ENCODE measurements at places on chromosomes 7 and 10.

DNA sequence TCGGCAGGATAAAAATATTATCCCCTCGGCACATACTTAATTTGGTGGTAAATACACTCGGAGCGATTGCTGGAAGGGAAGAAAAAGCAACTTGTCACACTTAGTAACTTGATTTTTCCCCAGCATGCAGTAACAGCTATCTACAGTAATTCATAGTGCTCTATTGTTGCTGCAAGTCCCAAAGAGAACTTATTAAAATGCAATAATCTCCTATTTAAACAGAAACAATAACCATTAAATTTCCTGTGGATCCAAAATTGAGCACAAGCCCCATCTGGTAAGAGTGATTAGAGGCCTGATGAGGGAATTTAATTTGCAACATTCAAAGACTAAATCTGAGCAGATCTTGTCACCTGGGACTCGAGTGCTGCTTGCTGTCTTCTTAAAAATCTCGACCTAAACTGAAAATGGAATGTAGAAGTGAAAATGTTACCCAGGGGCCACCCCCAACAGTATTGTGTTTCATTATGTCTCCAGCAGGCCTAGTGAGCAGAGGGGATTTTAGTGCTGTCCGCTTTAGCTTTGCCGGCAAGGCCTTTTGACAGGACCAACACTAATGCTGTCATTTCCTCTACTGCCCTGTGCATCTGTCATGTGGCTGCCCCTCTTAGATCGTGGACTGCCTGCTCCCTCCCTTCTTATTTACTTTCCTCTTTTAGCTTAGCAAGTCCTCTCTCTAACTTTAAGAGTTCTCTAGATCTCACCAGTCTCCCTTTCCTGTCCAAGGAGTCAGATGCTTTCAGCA is 639.7 kb downstream of the AUTS2 start:
- DNase-seq: no peak

GRCh38 chr10:59830601-59831259 is 75.6 kb downstream of the CCDC6 start:
- DNase-seq: no peak

DNA sequence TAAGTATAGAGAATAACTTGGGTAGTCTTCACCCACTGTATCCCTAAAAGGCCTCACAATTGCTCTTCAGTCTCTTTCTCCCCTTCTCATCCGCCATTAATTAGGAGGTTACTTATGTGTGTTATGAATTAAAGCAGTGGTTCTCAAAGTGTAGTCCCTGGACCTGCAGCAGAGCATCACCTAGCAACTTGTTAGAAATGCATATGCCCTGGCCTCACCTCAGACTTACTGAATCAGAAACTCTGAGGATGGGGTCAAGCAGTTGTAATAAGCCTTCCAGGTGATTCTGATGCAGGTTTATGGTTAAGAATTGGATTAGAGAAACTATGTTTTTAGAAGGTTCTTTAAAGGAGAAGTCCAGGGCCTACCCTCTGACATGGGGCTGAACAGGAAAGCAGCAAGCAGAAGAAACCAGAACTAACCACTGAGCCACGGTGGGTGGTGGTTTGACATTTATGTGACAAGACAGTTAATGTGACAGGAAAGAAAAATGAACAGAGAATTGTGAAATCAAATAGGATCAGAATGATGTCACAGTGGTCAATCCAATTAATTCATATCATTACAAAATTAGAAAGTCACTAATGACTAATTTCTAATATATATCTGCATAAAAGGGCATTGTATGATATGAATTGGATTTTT is 37.6 kb downstream of the ENTPD1 start:
- DNase-seq: no peak

DNA sequence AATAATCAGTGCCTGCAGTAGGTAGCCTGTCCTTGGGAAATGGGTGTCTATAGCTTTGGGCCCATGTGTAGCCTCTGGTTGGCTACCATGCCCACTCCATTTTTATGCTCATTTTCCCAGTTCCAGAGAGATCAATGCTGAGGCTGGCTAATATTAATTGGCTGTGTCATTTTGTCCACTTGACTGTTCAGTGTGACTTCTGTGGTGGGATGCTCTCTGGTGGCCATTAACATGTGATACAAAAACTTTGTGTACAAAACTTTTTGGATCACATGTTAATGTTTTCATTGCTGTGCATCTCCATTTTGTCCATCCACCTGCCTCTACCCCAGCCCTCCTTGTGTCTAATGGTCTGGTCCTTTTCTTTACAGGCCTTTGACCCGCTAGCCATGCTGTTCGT is 22.7 kb downstream of the VIM start:
- no peak for DNase-seq

DNA sequence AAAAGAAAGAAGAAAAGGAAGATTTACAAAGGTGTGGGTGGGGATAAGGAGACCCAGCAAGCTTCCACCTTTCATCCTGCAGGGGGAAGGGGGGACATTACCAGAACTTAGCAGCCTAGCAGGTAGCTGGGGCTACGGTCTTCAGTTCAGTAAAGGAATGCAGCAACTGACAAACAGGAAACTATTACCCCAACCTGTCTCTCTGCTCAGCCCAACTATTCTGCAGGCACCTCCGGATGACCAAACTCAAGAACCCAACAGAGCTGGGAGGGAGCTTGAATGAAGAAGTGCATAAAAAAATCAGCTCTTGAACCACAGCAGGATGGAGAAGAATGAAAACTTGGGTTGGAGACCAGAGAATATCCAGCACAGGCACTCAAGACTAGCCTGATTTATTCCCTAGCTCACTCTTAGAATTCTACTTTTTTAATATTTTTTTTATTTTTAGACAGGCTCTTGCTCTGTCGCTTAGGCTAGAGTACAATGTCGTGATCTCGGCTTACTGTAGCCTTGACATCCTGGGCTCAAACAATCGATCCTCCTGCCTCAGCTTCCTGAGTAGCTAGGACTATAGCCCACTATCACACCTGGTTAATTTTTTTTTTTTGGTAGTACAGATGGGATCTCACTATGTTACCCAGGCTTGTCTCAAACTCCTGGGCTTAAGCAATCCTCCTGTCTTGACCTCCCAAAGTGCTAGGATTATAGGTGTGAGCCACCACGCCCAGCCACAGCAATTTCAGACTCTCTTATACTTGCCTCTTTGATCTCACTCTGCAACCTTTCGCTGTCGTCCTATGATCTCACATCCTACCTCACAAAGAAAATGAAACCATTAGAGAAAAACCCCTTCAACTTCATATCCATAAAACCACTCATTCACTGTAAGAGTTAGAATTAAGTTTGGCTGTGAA is 18.5 kb upstream of the C10orf67 start:
- DNase-seq: no peak

DNA sequence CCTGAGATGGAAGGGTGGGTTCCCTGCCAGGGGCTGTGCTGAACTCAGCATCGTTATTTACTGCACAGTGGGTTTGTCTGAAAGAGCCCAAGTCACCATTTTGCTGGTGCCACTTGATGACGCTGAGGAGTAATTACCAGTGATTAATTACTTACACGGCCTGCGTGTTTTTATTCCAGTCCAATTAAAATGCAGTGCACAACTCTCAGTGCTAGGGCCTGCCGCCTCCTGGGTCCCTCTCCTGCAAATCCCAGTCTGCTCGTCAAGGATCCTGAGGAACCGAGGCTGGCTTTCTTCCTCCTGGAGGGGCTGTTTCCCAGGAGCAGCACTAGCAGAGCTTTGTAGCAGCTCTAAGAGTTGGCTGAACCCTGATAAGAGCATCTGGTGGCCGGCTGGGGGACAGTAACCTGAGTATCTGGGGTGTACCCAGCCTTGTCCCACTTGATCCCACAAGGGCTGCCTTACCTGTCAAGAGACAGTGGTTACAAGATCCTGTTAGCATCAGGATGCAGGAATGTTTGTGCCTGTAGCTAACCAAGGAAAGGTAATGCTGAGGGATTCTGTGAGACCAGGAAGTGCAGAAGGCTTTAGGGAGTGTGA is 45.1 kb upstream of the LRRC4 start:
- no peak for DNase-seq

DNA sequence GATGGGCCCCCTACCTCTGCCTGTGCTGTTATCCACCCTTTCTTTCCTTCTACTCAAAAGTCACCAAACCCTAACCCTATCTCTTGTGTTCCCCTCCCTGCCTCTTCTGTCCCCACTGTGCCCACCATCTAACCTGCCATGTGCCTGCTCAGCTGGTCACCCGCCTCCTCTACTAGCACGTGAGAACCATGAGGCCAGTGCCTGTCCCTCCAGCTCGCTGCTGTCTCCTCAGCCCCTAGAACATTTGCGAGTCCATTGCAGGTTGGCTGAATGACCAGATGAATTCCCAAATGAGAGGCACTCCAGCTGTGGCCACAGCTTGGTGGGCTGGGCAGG is 129.0 kb downstream of the ARHGAP22 start:
- no peak for DNase-seq

DNA sequence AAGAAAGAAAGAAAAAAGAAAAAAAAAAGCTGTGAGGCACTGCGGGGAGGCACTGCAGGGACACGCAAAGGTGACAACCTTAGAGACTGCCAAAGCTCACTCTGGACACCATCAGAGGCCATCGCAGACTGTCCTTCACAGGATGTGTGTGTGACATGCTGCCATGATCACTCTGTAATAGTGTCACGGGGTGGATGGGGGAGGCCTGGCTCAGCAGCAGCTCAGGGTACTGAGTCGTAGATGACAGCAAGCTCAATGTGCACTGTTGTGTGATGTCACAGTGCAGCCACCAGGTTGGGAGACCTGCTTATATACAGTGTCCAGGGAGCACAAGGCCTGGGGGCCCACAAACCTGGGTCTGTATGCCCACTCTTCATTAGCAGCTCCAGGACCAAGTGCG is 83.3 kb downstream of the SLIT1 start:
- DNase-seq: no peak

- no peak for DNase-seq
Observed at GRCh38 chr7:135827391-135827790, 78.8 kb upstream of the FAM180A start.

- no peak for DNase-seq
Observed at GRCh38 chr10:7082967-7083366, 327.9 kb downstream of the SFMBT2 start.

- DNase-seq: no peak
Observed at GRCh38 chr7:18315241-18315640, 180.3 kb upstream of the HDAC9 start.

- no peak for DNase-seq
Observed at GRCh38 chr7:11538751-11539299, 293.2 kb downstream of the THSD7A start.

DNA sequence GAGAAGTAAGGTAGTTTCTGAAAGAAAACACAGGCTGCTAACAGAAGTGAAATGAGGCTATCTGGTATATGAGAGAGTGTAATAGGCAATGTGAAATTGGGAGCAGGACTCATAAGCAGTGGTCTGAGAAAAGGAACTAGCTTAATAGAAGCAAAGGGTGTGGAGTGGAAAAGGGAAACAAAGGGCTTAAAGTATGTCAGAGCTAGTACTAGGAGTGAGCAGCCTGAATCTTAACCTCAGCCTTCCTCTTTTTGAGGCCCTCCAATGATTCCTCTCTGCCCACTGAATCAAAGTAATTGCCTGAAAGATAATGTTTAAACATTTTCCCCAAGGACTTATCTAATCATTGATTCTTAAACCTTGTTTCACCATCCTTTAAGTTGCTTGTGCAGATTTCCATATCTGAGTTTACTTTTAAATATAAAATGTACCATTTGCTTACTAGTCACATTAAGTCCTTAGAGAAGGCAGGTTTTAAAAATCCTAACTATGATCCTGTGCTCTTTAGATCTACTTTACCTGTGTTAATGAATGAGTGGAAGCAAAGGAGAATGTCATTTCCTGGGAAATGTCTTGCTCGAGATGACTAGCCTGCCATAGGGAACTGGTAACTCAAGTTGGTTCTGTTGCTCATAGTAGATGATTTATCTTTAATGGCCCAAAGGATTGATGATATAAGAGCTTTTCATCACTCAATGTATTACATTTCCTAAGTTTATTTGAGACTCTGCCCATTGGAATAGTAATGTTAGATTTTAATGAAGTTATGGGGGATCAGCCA is 155.0 kb downstream of the SKAP2 start:
- no peak for DNase-seq

DNA sequence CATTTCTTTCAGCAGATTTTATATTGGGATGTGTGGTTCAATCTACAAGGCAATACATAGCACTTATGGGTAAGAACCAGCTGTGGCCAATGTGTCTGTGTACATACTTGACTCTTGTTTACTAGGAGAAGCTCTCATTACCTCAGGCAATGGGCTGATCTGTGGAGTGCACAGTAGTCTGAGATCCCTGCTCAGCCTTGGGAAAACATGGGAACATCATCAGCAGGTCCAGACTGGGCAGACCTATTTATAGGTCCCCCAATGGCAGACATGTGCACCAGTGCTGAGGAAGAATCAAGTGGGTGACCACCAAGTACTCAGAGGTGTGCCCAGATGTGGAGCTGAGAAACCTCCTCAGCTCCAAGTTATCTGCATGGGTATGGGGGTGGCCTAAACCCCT is 349.7 kb downstream of the KIF20B start:
- no peak for DNase-seq

- DNase-seq: no peak
Observed at GRCh38 chr7:33043501-33044400, 18.8 kb downstream of the NT5C3A start.

DNA sequence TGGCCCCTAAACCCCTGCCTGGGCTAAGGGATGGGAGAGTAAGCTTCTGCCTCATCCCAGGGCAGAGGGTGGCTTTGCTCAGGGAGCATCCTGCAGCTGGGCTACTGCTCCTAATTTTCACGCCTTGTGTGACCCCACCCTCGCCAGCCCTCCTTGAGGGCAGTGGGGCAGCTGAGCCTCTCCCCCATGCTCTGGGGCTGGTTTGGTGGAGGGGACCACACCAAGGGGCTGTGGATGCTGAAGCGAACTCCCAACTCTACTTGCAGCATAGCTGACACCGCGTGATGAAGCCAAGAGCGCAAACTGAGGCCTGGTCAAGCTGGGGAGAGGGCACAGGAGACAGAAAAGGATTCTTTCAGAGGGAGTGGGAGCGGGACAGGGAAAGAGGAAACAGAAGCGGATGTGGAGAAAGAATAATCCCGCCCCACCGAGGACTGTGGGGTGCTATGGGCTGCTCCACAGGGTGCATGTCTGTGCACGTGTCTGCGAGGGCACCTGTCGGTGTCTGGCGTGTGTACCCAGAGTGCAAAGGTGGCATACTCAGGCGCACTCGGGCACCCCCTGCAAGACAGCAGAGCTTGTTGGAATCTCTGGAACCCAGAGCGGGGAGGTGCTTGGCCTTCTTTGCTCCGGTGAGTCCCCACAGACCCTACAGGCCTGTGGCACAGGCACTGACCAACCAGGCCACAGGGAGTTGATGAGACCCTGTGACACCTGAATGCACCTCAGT is 19.4 kb upstream of the RASGEF1A start:
- no peak for DNase-seq

GRCh38 chr10:118769898-118770600 is 15.3 kb upstream of the CACUL1 start:
- no peak for DNase-seq

DNA sequence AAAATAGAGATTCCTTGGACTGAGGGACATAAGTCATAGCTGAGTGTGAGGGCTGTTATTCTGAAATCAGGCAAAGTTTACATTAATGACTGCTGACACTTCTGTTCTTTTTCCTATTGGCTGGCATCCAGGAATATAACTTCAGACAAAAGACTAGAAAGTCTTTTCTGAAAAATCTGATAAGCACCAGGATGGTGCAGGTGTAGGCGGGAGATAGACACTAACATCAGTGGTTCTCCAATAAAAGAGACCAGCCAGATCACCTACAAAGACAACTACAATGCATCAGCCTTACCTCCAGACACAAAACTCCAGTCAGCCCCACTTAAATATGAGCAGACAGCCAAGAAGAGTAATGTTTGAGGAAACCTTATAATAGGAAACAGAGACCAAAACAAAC is 168.3 kb upstream of the LRGUK start:
- DNase-seq: no peak
